ENCODE measurements at places on chromosomes 7 and 10. TPM values are rescaled to one million over a fixed set of nuclear protein-coding genes. Genes with fewer than 3 reads are reported as not detected.

- peak; percentile 52 for DNase-seq
Measured at GRCh38 chr10:33304423-33305225, 29.8 kb downstream of the NRP1 start.

DNA sequence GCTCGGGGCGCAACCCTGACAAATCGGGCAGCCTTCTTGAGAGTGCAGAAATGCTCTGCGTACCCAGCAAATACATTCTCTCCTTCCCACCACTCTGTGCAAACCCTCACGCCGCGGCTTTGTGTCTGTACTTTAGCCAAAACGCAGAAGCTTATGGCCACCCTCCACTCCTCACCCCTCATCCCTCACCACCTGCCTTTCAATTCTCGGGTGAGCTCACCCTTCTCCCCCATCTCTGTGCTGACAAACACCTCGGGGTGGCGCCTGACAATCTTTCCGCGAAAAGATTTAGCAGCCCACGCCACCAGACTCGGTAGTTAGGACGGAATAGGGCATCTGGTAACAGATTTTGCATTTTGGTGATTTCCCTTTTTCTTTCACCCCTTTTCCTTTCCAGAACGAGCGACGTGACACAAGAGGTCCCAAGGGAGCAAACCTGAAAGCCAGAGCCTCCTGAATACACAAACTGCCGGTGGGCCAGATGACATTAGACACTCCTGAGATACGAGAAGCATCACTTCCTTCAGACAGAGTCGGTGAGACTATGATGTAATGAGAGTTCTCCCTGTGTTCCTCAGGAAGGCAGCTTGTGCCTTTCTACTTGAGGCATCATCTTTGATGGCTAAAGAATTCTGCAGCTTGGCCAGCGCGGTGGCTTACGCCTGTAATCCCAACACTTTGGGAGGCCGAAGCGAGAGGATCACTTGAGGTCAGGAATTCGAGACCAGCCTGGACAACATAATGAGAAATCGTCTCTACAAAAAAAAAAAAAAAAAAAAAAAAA is 671 bp upstream of the ATAD1 start:
- DNase-seq = peak; percentile 55

DNA sequence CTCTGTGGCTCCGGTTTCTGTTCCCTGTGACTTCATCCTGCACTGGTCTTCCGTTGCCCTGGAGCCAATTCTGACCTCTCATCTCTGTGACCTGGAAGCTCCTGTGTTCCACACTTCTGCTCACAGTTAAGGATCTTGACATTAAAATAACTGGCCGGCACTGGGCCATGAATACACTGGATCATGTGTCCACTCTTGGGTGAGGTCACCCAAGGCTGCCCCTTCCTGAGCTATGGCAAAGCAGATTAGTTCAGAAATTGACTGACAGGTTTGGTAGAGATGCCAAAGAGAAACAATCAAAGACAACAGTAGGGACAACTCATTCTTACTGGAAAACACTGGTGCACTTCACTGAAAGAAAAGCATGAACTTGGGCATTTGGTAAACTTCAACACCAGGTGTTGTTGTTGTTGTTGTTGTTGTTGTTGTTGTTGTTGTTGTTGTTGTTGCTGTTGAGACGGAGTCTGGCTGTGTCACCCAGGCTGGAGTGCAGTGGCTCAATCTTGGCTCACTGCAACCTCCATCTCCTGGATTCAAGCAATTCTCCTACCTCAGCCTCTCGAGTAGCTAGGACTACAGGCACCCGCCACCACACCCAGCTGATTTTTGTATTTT is 36.7 kb upstream of the GRID1 start:
- DNase-seq = no peak

GRCh38 chr7:21125297-21125696 is 302.6 kb upstream of the SP4 start:
- no peak for DNase-seq

- no peak for DNase-seq
Measured at GRCh38 chr10:21130108-21130507, 233.0 kb upstream of the NEBL start.

DNA sequence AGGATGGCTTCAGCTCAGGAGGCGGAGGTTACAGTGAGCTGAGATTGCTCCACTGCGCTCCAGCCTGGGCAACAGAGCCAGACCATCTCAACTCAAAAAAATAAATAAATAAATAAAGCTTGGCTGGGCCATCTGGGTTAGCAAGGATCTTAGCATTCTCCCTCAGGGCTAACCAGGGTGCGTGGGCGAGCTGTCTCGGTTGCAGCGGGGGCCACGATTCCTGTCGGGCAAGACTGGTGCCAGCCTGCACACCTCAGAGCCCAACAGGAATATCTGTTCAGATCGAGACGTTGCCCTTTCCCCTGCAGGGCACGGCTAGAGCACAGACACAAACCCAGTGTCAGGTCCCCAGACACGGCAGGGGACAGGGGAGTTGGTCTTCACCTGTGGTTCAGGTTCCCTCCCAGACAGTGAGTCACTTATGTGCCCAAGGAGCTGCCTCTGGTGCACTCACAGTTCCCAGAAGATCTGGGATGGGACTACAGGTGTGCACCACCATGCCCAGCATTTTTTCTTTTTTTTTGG is 75.5 kb upstream of the GTF2I start:
- no peak for DNase-seq

DNA sequence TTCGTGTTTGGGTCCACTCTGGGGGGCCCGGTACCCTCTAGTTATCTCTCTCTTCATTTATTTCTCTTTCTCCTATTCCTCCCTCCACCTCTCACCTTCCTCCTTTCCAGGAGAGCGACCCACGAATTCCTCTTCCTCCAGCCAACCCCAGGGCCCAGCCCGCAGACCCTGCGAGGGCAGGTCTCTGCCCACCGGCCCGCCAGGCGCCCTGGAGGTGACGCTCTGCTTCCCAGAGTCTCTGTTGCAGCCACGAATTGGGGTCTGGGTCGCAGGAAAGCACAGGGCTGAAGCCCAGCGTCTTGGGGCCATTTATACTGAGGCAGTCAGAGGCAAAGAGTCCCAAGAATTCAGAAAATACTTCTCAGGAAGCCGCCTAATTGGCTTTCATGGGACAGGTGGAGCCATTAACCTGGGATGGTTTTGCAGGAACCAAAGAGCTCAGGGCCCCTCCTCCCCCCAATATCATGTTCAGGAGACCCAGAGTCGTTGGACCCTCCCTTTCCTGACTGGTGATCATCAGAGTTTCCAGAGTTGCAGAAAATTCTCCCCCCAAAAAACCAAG is 2.7 kb upstream of the EN2 start:
- DNase-seq = no peak

DNA sequence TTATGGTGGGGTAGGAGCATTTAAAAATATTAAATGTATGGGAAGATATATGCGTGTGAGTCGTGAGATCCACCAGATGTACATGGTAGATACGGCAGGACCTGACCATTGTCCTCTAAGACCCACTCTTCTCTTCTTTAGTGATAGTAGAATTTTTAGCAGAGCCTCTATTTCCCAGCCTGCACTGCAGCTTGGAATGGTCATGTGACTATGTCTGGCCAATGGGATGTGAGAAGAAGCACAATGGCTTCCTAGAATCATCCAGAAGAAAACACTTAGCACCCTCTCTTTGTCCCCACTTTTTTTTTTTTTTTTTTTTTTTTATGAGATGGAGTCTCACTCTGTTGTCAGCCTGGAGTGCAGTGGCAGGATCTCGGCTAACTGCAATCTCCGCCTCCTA is 86.6 kb upstream of the CYTH3 start:
- no peak for DNase-seq

GRCh38 chr10:57098146-57098545 is 737.1 kb upstream of the ZWINT start:
- no peak for DNase-seq

GRCh38 chr10:107814865-107815487 is 650.5 kb upstream of the SORCS1 start:
- DNase-seq = peak; percentile 84

DNA sequence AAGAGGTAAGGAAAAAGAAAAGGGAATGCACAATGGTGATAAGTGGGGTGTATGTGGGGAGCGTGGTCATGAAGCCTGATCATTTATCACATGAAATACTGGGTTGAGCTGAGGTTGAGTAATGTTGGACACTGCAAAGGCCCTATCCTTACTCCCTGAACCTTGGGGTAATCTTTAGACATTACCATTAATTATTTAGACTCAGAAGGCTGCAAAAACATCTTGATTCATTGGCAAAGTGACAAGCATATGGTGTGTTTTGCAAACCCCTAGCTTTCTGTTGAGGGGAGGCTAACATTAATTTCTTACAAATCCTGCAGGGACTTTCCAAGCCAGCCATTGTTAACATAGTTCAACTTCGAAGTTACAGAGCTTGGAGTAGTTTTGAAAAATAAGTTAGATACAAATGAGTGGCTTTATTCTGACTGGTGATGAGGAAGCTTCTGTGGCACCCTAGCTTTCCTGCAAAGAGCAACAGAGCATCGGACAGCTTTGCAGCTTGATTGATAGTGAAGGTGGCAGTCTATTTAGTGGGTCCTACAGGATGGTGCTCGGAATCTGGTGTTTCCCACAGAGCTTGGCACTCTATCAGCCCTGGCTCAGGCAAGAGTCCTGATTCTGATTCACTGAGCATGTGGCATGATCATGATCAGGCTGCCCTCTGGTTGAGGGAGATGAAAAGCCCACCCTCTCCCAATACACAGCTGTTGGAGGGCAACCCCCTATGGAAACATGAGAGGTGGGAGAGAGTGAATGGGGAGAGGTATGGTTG is 153.7 kb upstream of the NPVF start:
- no peak for DNase-seq

DNA sequence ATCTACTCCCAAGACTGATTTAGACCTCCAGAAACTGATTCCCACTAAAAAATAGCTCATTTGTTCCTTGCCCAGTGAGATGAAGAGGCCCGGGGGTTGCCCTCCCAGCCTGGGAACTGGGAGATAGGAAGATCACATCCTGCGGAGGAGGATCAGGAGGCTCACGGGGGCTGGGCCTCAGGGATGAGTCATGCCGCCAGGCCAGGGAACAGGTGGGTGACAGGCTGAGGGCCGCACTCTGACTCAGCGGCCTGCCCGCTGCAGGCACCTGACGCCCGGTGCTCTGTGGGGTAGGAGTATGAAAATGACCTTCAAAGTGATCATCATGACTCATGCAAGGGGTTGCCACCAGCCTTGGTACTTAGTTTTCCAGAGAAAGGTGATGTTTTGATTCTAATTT is 104.5 kb upstream of the ZPBP start:
- no peak for DNase-seq

DNA sequence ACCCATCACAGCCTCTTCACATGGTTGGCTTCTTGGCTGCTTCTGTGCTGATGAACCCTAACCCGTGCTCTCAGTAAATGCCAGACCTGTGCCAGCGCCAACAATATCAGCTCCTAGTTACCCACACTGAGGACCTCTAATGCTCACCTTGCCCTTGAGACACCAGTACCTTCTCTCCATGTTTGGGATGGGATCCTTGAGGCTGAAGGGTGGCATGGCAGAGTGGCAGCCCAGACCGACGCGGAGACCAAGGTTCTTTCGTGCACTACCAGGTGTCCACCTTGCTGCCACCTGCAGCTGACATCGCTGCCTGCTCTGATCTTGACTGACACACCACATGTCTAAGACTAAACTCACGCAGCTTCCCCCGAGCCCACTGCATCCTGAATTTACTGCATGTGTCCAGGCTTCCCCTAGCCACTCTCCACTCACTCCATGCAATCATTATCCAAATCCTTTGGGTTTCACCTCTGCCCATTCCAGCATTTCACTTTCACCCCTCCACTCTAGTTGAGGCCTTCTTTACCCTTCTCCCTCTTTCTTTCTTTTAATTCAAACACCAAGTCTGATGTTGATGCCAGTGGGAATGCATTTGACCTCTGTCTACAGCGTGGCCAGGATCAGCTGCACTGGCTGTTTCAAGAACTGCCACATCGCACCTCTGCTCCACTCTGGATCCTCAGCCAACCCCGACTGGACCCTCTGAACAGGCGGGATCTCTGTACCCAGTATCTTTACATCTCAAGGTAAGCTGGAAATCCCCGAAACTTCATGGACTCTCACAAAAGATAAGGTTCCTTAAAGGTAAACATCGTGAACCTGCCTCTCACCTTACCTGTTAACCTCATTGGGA is 294.9 kb downstream of the GLRX3 start:
- DNase-seq = no peak

Gene WBP1L
- total RNA-seq = 57.2 TPM

Gene TMEM72
- total RNA-seq = 0.96 TPM

Gene TSC22D4
- 32.9 TPM for total RNA-seq

Gene OR2A5
- total RNA-seq = not detected

Gene CPEB3
- total RNA-seq = 8.6 TPM

Gene CDK14
- 27.8 TPM for total RNA-seq

Gene RSPH10B2
- 0.31 TPM for total RNA-seq

Gene LRRN3
- 26.9 TPM for total RNA-seq
